Kidney glomerular epithelial cell (primary cell): ENCODE measurements at places on chromosomes 1 and 21.
A peak's percentile ranks its signal among the peaks of the same experiment; 100 is the strongest.

DNA sequence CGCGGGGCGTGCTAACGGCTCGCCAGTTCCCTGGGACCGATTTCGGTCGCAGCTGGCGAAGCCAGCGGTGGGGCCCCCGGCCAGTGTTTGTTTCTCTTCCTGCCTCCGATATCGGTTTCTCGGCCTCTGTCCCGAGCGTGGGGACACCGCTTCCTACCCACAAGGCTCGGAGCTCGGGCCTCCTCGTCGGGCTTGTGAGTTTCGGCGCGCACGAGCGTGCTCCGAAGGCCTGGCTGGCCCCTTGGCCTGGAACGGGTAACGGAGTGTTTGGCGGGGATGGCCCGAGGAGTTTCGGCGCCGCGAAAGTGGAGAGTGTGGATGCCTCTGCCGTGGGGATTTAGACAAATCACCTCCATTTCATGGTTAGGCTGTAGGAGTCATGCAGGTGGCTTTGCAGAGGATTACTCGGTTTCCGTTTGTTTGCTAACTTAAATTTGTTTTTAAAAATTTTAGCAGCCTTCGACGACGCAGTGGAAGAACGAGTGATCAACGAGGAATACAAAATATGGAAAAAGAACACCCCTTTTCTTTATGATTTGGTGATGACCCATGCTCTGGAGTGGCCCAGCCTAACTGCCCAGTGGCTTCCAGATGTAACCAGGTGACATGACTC is 559 bp downstream of the RBBP4 start:
- DNase-seq, result no peak

- DNase-seq, result no peak
Observed at GRCh38 chr1:70383483-70383882, 27.6 kb upstream of the CTH start.

- DNase-seq, result no peak
Observed at GRCh38 chr1:11562664-11563063, 83.7 kb downstream of the DISP3 start.

GRCh38 chr1:18091660-18092446 is 15.7 kb upstream of the IGSF21 start:
- peak; percentile 77 for DNase-seq

DNA sequence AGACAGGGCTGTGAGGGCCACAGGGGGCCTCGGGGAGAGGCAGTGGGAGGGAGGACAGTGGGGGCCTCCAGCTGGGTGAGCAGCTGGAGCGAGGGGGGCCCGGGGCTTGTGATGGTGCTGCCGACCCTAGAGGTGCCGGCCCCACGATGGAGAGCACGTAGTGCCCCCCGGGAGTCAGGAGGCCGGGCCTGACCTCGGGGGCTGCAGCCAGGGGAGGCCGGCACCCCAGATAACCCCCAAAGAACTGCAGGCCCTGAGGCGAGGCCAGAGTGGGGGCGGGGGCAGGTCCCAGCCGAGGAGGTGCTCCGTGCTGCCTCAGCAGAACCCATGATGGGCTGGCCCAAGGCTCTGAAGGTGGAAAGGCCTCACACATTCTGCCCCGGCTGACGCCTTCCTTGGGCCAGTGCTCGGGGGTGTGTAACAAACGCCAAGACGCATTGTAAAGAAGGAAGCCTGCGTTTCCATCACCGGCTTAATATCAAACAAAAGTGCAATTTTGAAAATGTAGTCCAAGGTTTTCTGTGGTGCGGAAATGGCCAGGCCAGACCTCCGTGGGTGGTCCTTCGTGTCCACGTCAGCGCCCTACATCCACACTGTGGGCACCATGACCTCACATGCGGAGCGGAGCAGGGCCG is 55.2 kb downstream of the COL6A1 start:
- DNase-seq, result no peak

- DNase-seq, result no peak
Observed at GRCh38 chr1:107934578-107934977, 30.4 kb downstream of the VAV3 start.

GRCh38 chr21:41794600-41794999 is 27.7 kb upstream of the RIPK4 start:
- DNase-seq, result no peak

- DNase-seq, result peak; percentile 84
Observed at GRCh38 chr1:15680561-15681348, 3.4 kb upstream of the PLEKHM2 start.

GRCh38 chr1:65691972-65692371 is 100.7 kb upstream of the PDE4B start:
- no peak for DNase-seq

DNA sequence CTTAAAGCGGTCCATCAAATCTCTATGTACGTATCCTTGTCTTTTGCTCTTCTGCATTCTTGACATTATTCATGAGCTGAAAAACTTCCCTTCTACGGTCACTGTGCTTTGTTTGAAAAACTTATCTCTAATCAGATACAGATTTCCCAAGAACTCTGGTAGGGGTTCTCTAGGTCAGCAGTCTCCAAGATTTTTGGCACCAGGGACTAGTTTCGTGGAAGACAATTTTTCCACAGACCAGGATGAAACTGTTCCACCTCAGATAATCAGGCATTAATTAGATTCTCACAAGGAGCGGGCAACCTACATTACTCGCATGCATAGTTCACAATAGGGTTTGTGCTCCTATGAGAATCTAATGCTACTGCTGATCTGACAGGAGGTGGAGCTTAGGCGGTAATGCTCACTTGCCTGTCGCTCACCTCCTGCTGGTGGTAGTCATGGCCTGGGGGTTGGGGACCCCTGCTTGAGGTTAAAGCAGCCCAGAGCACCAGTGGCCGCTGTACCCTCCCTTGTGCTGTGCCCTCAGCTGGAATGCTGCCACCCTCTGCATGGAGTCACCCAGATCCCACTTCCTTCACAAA is 30.8 kb downstream of the AK2 start:
- DNase-seq, result no peak

DNA sequence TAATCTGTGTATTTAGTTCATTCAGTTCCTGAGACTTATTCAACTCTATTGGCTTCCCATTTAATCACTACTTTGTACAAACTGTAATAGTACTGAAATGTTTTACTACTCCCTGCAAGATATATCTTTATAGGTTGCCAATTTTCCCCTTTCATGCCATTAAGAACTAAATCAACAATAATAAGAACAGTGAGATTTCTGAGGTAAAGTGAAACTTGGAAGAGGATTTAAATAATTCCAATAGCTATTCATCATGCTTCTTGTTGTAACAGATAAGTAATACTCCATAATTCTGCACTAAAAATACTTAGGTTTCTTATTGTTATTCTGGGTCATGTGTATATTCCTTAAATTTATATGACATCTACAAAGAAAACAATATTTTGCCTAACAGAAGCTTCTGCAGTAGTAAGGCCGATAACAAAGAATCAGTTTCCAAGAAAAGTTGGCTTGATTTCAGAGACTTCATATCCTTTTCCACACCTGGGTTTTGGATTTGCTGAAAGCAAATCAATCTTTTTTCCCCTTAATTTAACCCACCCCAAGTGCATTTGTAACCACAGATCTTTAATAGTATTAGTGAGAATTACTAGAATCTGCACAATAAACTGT is 258.3 kb downstream of the FAF1 start:
- no peak for DNase-seq

DNA sequence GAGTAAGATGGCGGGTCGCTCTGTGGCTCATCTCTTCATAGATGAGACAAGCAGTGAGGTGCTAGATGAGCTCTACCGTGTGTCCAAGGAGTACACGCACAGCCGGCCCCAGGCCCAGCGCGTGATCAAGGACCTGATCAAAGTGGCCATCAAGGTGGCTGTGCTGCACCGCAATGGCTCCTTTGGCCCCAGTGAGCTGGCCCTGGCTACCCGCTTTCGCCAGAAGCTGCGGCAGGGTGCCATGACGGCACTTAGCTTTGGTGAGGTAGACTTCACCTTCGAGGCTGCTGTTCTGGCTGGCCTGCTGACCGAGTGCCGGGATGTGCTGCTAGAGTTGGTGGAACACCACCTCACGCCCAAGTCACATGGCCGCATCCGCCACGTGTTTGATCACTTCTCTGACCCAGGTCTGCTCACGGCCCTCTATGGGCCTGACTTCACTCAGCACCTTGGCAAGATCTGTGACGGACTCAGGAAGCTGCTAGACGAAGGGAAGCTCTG is 2.4 kb downstream of the TNFAIP8L2 start:
- no peak for DNase-seq

DNA sequence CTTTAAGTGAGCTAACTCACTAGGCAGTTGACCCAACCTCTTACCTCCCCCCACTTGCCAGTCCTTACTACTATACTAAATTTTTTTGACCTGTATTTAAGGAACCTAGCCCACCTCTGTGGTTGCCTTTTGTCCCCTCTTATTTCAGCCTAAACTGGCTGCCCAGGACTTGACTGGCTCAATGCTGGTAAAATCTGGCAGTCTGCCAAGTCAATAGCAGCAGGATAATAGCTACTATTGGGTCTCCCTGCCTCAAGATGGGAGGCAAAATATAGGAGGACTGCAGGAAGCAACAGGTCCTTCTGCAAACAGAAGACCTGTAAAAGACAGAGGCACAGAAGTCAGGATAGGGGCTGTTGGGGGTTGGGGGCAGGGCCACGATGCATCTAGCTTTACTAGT is 144.2 kb upstream of the POGK start:
- DNase-seq, result no peak

GRCh38 chr1:209805341-209805781 is 581 bp downstream of the IRF6 start:
- no peak for DNase-seq

- no peak for DNase-seq
Observed at GRCh38 chr1:169509354-169509753, 23.6 kb upstream of the SLC19A2 start.

GRCh38 chr21:32994305-32994704 is 31.4 kb upstream of the OLIG2 start:
- no peak for DNase-seq

GRCh38 chr1:96214982-96215381 is 506.6 kb upstream of the PTBP2 start:
- no peak for DNase-seq

DNA sequence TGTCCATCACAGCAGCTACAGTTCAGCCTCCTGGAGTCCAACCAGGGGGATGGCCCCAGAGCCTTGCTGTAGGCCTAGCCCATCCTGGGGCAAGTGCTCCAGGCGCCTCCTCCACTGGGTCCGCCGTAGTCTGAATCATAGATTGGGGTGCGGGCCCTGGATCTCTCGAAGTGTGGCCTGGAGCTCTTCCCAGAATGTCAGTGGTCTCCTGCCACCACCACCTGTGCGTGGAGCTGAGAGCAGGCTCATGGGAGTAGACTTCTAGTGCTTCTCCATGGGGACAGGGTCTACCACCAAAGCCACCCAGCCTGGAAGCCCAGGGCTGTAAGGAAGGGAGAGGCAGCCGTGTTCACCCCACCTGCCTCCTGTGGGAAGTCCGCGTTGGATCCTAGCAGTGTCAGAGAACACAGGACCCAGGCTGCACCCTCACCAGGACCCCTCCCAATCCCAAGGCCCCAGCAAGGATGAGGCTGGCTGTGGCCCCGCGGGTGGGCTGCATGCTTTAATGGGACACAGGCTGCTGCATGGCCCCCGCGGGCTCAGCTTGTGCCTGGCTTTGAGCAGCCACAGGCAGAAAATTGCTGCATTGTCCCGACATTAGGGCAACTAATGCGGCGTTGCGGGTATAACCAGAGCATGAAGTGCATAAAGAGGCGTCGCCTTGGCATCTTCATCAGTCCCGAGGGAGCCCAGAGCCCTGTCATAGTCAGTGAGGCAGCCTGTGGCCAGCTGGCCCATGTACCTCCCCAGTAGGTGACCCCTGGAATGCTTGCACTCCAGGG is 735 bp upstream of the HES3 start:
- DNase-seq, result no peak

GRCh38 chr1:86387916-86388627 is 8.1 kb downstream of the ODF2L start:
- no peak for DNase-seq

GRCh38 chr1:177615251-177615650 is 354.6 kb downstream of the SEC16B start:
- DNase-seq, result no peak

GRCh38 chr21:41921021-41921420 is 32.8 kb downstream of the C2CD2 start:
- no peak for DNase-seq

- no peak for DNase-seq
Observed at GRCh38 chr1:24771574-24771973, 26.3 kb downstream of the CLIC4 start.

GRCh38 chr1:39701049-39701439 is 9.8 kb upstream of the HPCAL4 start:
- DNase-seq, result no peak

GRCh38 chr1:161782886-161783285 is 16.8 kb downstream of the ATF6 start:
- DNase-seq, result no peak

- DNase-seq, result peak; percentile 78
Observed at GRCh38 chr1:199512037-199512710, 515.3 kb upstream of the NR5A2 start.

GRCh38 chr1:78833491-78833890 is 173.0 kb downstream of the ADGRL4 start:
- DNase-seq, result peak; percentile 95

DNA sequence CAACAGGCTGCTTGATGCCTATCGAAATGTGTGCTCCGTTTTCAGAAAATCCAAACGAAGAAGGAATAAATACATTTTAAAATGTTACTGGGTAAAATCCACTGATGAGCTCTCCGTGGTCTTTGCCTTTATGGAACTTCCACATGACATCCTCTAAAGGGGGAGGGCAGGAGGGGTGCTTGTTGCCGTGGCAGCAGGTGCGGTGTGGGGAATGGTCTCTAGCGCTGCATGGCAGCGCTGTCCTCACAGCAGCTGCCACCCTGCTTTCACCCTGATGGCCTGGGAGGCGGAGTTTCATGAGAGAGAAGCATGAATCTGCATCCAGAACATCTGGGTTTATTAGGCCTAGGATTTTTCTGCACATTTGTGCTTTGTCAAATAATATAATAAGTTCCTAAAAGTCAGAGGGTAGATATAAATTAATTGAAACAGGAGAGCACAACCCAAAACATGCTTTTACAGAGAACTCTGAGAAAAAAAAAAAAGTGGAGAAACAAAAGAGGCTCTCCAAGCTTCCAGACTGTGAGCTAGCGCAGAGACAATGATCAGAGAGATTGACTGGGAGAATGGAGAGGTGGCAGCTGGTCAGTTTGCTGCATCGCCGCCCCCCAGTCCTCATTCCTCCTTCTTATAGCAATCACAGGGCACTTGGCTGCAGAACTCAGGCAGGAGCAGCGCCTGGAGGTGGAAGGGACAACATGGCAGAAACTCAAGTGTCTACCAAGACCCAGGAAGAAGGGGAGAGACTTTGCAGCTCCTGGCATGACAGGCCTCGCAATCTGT is 228.6 kb downstream of the DSCAM start:
- no peak for DNase-seq

- DNase-seq, result peak; percentile 25
Observed at GRCh38 chr1:205907794-205908193, 35.5 kb downstream of the SLC26A9 start.

DNA sequence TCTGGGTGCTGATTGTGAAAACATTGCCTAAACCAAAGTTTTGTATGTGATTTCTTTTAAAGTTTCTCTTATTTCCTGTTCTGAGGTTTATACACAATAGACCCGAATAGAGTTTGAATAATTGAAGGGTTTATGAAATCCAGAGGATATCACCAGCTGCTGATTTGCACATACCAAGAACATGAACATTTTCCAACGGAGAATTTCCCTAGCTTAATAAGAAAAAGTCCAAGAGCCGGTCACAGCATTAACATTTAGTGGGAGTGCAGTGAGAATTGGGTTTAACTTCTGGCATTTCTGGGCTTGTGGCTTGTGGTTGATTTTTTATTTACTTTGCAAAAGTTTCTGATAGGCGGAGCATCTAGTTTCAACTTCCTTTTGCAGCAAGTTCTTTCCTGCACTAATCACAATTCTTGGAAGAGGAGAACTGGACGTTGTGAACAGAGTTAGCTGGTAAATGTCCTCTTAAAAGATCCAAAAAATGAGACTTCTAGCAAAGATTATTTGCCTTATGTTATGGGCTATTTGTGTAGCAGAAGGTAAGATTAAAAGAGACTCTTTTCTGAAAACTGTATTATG is at the start of gene CFH:
TSS of gene CFH (plus strand) at position 407 of the 579 bp plus-strand sequence. CDS start at position 482, 75 bp downstream.
- peak; percentile 91 for DNase-seq
